H9 (cell line): ENCODE measurements at places on chromosomes 3 and 15. TPM values are rescaled to one million over a fixed set of nuclear protein-coding genes. Genes with fewer than 3 reads are reported as not detected.

GRCh38 chr3:184200825-184201224 is 14.8 kb downstream of the ABCF3 start:
- H3K36me3 ChIP-seq = no peaks in the 10 kb centered on the region
- H3K4me3 ChIP-seq = no peak overlapping the region
- H3K27ac ChIP-seq = no peak overlapping the region
- no peaks in the 10 kb centered on the region for H3K4me1 ChIP-seq

TRPM1 gene
- not detected in 2 replicates for total RNA-seq

- no peak overlapping the region for H3K27ac ChIP-seq
- H3K4me1 ChIP-seq = peaks cover 4% of the 10 kb centered on the region; the same call in 1 of the 2 replicates
- H3K36me3 ChIP-seq = no peaks in the 10 kb centered on the region
- DNase-seq = no peak
- no peaks in the 10 kb centered on the region for H3K27me3 ChIP-seq
These were observed 55.2 kb upstream of the ACAN start for GRCh38 chr15:88748081-88748480.

DNA sequence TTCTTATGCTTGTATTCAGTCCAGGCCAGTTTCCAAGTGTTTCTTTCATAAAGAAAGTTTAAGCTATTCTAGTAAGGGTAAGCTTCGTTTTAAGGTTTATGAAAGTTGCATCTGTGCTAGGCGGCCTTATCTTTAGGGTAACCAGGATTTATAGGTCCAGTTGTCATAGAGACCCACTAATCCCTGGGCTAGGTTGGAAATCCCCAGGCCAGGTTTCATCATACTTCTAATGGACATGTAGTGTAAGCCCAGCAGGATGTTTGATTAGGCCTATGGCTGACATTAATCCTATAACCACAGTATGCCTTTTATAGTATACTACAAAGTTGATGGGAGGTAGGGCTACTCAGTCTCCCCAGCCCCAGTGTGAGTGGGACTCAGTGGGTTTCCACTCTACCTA is 312.4 kb downstream of the CACNA2D3 start:
- H3K27ac ChIP-seq = no peak overlapping the region
- no peak overlapping the region for H3K4me3 ChIP-seq
- no peaks in the 10 kb centered on the region for H3K36me3 ChIP-seq
- no peaks in the 10 kb centered on the region for H3K27me3 ChIP-seq
- no peak for DNase-seq
- H3K4me1 ChIP-seq = no peaks in the 10 kb centered on the region

GRCh38 chr3:177673112-177673914 is 476.0 kb upstream of the TBL1XR1 start:
- H3K27ac ChIP-seq = no peak overlapping the region
- H3K36me3 ChIP-seq = no peaks in the 10 kb centered on the region
- H3K27me3 ChIP-seq = no peaks in the 10 kb centered on the region
- no peak overlapping the region for H3K4me3 ChIP-seq
